ENCODE measurements at places on chromosomes 16 and 17.
A peak's percentile ranks its signal among the peaks of the same experiment; 100 is the strongest.

GRCh38 chr17:76585033-76585648 lies 519 bp downstream of the ST6GALNAC2 start:
- DNase-seq: no peak

DNA sequence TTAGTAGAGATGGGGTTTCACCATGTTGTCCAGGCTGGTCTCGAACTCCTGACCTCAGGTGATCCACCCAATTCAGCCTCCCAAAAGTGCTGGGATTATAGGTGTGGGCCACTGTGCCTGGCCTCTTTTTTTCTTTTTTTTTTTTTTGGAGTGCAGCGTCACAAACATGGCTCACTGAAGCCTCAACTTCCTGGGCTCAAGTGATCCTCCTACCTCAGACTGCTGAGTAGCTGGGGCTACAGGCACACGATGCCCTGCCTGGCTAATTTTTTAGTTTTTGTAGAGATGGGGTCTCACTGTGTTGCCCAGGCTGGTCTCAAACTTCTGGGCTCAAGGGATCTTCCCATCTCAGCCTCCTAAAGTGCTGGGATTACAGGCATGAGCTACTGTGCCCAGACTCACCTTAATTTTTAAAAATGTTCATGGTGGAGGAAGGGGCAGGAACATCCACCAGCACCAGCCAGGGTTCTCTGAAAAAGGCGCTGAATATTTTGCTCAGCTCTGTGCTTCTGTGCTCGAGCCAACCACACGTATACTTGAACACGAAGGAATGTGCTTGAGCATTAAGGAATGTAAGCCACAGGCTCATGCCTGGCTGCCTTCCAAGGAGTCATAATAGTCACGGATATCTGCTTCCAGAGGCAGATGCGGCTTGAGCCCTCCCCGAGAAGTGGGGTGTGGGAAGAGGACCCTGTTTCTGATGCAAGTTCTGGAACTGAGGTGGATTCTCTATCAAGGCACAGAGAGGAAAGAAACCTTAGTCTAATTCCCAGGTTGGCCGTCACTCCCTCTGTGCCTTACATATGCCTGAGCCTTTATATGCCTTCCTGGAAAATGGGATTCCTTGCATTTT lies 65.5 kb upstream of the CREBBP start:
- DNase-seq: no peak

DNA sequence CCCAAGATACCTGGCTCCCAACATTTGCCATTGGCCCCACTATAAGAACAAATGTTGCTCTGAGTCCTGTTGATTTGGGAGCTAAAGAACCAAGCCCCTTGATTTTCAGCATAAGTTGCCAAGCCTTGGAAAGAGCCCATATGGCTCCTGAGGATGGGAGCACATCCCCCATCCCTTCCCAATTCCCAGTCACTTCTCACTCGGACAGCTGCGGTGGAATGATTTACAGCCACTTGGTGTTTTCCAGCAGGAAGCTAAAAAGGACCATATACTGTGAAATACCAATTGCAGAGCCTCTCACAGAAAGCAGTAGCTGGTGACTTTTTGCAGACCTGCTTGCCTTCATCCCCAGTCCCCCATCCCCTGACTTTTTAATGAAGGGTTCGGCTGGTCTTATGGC lies 524.6 kb downstream of the GRIN2A start:
- DNase-seq: no peak

- no peak for DNase-seq
These were observed 18.7 kb upstream of the ARHGAP17 start for GRCh38 chr16:25033852-25034251.

GRCh38 chr17:72411124-72411563 lies 290.3 kb downstream of the SOX9 start:
- DNase-seq: no peak

- no peak for DNase-seq
These were observed 145.0 kb downstream of the SEC14L1 start for GRCh38 chr17:77285594-77286390.

GRCh38 chr17:35906191-35906925 lies 24.2 kb downstream of the RDM1 start:
- no peak for DNase-seq

GRCh38 chr17:81393684-81394376 lies 1.4 kb upstream of the BAHCC1 start:
- DNase-seq: peak; percentile 32

DNA sequence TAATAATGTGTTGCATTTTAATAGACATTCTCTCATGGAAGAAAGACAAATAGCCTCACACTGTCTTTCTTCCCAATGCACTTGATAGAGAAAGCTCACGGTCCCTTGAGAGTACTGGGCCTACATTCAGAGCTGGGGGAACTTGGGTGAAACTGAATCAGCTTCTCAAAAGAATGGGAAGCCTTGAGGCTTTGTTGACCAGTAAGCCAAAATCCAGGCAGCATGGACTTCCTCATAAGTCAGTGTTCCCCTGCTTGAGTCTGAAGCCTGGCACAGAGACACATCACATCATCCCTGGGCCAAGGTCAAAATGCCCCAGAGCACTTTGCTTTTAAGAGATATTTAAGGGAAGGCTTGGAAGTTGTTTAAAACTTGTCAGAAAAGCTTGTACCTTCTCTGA lies 302.2 kb upstream of the SALL1 start:
- DNase-seq: no peak

- no peak for DNase-seq
These were observed 6.7 kb downstream of the KCNH4 start for GRCh38 chr17:42174126-42174783.

DNA sequence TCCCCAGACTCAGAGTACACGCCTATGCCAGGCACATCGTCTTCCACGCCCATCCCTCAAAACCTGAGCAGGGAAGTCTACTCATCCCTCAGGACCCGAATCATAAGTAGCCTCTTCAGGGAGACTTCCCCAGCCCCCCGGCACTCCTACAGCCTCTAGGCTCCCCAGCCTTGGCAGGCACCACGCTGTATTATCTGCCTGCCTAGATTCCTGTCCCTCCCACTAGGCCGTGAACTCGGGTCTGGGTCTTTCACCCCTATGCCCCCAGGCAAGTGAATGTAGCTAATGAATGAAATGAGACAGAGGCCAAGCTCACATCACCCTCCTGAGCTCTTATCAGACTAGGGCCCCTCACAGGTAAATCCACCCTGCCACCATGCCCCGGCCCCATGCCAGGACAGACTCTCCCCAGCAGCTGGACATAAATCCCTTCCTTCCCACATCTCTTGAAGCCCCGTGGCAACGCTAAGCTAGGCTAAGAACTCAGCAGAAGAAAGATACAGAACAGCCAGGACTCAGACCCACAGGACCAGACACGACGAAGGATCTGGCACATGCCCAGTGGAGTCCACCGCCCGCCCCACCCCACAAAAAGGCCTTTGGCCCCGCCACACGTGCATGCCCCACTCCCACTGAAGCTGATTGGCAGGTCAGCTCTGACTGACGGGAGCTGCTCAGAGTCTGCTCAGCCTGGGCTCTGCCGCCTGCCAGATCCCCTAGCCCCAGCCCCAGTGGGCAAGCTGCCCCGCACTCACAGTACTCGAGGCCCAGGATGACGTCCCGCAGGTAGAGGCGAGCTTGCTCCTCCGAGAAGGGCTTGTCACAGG lies 13.0 kb downstream of the CAMKK1 start:
- no peak for DNase-seq

GRCh38 chr17:81984773-81985410 lies 7.5 kb downstream of the ASPSCR1 start:
- no peak for DNase-seq

DNA sequence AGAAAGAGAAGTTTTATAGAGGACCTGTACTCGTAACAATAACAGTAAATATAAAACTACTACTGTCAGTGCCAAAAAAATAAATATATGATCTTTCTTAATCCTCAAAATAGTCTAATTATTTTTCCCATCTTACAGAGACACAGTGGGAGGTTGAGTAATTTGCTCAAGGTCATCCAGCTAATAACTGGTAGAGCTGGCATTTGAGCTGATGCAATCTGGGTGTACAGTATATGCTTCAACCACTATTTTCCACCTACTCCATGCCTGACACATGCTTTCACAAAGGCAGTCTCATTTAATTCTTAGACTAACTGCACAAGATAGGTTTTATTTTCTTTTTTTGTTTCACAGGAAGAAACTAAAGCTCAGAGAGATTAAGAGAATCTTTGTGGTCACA lies 33.6 kb downstream of the PIGL start:
- no peak for DNase-seq

GRCh38 chr16:2904922-2905240 lies 6.8 kb upstream of the FLYWCH1 start:
- DNase-seq: no peak

DNA sequence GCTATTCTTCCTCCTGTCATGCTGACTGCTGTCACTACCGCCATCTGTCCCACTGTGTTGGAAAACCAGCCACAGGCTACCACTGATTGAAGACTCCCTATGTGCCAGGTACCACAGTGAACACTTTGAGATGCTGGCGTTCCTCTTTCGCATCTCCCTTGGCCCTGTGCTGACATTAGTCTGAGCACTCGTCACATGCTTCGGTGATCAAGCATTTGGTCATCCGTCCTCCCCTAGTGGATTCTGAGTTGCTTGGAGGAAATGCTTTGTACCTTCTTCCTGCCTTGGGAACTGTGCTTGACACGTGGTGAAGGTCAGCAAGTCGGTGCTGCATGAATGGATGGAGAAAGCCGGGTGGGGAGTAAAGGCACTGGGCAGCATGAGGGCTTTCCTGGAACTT lies 260.1 kb downstream of the SNX29 start:
- DNase-seq: no peak

GRCh38 chr17:39014795-39015545 lies 47.8 kb upstream of the FBXO47 start:
- DNase-seq: no peak

DNA sequence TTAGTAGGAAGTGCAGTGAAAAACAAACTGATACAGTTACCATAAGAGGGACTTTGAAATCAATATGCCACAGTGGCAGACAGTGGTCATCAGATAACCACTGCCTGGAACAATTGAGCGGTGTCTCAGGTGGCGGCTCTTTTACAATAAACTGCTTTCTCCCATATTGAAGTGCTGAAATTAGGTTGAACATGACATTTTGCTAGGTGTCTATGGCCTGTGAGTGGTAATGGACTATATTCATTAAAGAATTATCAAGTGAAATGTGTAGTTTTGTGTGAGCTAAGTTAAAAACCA lies 214.7 kb downstream of the RPTOR start:
- no peak for DNase-seq

DNA sequence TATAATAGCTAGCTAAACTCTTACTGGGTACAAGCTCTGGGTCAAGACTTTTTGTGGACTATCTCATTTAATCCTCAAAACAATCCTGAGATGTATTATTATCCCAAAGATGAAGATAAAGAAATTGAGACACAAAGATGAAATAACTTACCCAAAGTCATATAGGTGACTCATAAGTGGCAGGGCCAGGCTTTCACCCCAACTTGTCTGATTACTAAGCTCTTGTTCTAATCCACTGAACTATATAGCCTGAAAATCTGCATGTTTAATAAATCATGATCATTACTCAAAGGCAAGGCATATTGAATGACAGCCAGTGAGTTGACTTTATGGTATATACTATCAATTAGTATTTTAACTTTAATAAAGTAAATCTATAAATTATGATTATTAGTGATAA lies 77.4 kb downstream of the SKAP1 start:
- DNase-seq: no peak

- no peak for DNase-seq
These were observed 517.3 kb upstream of the ZFHX3 start for GRCh38 chr16:73565263-73565662.

- no peak for DNase-seq
These were observed 22.5 kb downstream of the ZNF385C start for GRCh38 chr17:42075789-42076188.

DNA sequence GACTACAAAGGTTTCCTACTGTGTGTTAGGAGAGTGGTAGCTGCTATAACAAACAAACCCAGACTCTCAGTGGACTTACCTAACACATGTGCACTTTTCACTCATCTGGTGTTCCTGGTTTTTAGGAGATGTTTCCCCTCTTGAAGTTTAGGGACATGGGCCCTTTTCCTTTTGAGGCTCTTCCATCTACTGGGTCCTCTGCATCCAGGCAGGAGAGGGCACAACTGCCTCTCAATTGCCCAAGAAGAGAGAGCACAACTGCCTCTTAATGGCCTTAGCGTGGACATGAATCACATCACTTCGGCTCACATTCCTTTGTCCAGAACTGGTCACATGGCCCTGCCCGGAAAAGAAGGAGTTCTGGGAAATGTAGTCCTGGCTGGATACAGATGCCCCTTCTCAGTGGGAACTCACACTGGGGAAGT lies 9.8 kb upstream of the TNRC6C start:
- no peak for DNase-seq

DNA sequence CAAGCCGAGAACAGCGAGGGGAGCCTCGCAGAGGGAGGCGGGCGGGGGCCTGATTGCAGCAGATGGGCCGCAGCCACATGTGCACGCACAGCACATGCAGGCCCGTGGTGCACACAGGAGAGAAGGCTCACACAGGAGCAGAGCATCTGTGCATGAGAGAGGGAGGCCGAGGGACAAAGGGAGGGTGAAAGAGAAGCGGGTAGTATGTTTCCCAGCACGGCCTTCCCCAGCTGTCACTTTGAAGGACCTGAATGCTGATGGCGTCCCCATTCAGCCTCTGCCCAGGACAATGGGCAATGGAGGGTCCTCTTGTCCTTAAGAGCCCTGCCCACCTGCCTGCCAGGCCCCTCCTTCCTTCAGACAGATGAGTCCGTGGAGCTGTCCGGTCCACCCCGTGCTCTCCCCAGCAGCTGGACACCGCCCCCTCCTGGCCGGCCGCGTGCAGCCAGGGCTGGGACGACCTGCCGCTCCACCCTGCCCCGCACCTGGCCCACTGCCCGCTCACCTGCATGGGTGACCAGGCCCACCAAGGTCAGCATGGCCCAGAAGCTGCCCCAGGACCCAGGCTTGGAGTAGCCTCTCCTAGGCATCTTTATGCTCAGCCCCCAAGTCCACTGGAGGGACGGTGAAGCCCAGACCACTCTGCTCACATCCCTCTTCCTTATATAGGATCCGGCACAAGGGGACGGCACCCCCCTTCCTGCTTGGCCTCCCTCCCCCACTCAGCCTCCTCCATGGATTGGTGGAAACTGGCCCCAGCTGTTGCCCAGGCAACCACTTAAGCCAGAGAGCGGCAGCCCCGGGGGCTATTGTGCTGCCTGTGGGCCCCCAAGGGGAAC lies at the start of gene BTBD17:
Gene BTBD17 (minus strand): TSS at position 639 of the 839 bp plus-strand sequence. CDS start 49 bp downstream, at position 590.
- DNase-seq: no peak

- no peak for DNase-seq
These were observed 8.6 kb downstream of the RPUSD1 start for GRCh38 chr16:779561-779960.

- DNase-seq: no peak
These were observed 2.1 kb downstream of the PSMB10 start for GRCh38 chr16:67934306-67935100.

GRCh38 chr16:52074133-52074532 lies 472.8 kb downstream of the TOX3 start:
- DNase-seq: no peak

DNA sequence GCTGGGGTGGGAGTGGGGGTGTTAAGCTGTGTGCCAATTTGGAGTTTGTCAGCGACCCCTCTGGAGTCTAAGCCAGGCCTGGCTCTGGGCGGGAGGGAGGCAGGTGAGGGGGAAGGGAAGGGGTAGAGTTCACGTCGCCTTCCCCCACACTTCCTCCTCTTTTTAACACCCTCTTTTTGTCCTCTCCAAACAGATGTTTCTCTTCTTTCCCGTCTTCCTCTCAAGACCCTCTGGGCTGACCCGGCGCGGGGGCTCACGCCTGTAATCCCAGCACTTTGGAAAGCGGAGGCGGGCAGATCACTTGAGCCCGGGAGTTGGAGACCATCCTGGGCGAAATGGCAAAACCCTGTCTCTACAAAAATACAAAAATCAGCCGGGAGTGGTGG lies 3.3 kb downstream of the HOXB1 start:
- DNase-seq: no peak

All from stimulated activated CD8-positive, alpha-beta memory T cell treated with anti-CD3 and anti-CD28 coated beads, Interleukin-7, amount 100 ng/mL, for 4 hours (primary cell).